NCI-H1436 (cell line): ENCODE measurements at places on chromosomes 12 and 14.

- peak; percentile 91 for DNase-seq
These were observed 24.7 kb upstream of the IRF2BPL start for GRCh38 chr14:77053046-77053841.

DNA sequence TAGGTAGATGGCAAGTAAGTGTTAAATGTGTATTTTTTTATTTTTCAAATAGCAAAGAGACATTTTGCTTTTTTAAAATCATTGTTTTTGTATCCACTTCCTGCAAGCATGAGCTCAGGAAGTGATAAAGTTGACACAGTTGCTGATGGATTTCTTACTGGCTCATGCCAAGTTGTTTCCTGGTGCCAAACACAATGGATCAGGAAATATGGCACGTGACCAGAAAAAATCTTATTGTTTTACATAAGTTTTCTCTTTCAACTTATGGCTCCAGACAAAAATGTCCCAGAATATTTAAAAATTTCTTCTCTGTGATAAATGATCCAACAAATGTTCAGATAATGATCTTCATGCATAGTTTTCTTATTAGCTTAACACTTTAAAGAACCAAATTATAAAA is 1279.1 kb upstream of the FLRT2 start:
- no peak for DNase-seq

DNA sequence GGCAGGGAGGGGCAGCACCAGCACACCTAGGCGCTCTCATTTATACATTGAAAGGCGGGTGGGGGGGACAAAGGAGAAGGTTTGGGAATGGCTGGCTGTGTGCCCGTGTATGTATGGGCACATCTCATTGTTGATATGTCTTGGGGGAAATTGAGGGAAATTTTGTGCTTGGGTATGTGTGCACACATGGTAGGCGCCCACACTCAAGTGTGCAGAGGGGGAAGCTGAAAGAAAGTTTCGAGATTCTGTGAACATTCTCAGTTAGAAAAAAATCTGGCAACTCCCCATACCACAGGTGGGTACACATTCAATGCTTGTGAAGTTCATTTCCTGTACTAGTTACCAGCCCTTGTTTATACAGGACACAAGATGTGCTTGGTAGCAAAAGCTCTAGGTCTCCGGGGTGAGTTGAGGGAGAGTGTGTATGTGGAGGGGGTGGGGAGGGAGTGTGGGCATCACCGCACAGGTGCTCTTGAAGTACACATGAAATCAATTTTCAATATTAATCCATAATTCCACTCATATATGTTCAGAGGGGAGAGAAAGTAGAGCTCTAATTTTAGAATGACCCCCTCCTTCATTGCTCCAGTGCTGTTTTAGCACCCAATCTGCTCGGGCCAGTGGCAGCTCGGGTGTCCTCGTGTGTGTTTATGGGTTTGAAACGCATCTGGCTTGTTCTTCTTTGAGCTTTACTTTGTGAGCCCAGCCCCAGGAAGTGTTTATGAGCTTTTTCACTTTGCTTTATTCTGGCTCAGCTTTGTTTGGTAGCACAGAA is 286.0 kb downstream of the ZFP36L1 start:
- no peak for DNase-seq

DNA sequence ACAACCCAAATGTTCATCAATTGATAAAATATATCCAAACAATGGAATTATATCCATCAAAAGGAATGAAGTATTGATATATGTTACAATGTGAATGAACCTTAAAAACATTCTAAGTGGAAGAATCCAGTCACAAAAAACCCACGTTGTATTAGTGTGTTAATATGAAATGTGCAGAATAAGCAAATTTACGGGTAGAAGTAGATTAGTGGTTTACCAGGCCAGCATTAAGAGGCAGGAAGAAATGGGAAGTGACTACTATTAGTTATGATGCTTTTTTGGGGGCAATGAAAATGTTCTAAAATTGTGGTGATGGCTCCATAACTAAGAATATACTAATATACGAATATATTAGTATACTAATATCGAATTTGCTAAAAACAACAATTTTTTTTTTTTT is 1.5 kb downstream of the COX16 start:
- DNase-seq = no peak

- no peak for DNase-seq
These were observed 32.6 kb downstream of the EGLN3 start for GRCh38 chr14:33918256-33918655.

DNA sequence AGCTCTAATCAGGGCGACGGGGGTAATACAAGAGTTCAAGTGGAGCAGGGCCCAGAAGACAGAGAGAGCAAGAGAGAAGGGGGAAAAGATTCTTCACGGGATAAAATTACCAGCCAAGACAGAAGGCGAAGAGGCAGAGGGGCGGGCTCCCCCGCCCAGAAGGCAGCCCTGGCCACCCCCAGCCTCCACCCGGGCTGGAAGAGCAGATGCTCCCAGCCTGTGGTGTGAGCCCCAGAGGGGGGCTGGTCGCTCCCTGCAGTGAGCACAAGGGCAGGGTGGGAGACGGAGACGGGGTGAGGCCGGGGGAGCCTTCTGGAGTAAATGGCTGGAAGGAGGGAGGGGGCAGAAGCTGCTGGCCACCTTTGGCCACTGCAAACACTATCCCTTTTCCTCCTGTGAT is 1035.6 kb downstream of the VRK1 start:
- no peak for DNase-seq

DNA sequence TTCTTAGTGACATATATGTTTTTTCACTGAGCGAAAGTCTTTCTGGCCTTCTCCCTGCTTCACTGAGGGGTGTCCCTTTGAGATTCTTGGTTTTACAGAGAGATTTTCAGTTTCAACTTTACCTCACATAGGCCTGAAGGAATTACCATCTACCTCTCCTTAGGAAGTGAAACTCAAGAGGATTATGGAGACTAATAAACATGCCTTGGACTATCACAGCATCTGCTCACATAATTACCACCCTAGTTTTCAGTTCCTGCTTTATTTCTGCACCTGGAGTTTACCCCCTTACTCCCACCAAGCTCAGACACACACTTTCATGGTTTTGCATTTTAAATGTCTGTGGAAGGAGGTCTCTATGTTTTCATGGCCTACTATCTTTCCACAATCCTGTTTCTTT is 118.3 kb upstream of the SCAF11 start:
- DNase-seq = no peak

GRCh38 chr14:54490445-54491175 is 1.8 kb upstream of the GMFB start:
- DNase-seq = no peak

DNA sequence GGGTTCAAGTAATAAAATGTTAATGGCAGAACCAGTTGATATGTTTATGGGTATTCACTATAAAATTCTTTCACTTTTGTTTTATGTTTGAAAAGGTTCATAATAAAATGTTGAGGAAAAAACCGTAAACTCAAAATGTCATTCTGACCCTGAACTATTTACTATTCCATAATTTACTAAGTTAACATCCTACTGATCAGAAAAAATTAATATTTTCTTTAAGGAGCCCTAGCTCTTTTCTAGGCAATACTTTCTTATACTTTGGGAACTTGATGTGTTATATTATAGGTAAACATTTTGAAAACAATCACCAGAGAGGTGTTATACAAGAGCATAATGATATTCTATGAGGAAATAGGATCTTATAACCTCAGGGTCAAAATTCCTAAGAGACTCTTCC is 334.6 kb downstream of the ZFP36L1 start:
- DNase-seq = no peak

GRCh38 chr12:43370263-43370662 is 181.7 kb downstream of the ADAMTS20 start:
- no peak for DNase-seq

DNA sequence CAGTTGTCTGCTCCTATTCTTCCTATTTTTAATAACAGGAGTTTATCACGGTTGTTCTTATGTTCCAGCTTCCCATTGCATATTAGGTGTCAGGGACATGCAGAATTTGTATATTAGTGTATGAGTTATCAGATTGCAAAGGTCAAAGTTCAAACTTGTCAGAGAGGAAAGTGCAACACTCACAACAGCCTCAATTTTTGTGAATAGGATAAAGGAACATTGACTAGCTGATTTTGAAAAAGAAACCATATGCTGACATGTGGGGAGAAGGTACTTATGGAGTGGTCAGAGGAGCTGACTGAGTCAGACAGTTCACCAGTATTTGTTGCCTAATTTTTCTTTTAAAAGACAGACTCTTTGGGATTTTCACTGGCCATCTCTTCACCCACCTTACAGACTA is 222.1 kb downstream of the C12orf50 start:
- no peak for DNase-seq

DNA sequence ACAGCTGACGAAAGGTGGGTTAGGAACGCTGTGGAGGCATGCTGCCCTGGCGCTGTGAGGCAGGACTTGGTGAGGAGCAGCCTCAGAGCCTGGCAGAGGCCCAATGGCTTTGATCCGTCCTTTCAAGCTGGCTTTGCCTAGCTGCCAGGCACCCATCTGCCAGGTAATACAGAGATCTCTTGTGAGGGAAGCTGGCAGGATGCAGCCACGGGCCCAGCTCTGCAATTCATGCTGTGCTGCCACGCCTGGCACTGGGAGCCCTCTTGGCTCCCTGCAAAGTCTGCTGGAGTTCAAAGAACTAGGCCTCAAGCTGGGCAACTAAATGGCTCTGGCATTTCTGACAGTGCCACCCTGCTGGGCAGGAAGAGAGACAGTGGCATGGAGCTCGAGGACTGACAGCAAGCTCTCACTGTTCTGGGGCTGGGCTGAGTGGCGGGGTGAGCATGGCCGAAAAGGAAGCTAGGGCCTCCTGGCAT is 18.7 kb downstream of the IQSEC3 start:
- no peak for DNase-seq

DNA sequence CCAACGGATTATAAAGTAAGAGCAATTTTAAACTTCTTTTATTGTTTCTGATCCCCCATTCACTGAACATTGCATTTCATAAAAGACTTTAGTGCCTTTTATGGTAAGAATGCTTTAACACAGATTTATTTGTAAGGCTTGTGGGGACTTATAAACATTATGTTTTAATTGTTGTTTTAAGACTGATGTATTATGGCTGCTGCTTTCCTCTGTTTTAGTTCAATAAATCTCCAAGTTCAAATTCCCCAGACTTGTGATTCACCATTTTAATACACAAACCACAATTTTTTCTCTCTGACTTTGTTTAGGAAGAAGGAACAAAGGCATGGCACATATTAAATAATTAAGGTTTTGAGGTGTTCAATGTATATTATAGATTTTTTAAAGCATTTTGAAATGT is 753.3 kb downstream of the SLC6A15 start:
- DNase-seq = no peak

- DNase-seq = no peak
These were observed 335.6 kb downstream of the SYT1 start for GRCh38 chr12:79200176-79200575.

DNA sequence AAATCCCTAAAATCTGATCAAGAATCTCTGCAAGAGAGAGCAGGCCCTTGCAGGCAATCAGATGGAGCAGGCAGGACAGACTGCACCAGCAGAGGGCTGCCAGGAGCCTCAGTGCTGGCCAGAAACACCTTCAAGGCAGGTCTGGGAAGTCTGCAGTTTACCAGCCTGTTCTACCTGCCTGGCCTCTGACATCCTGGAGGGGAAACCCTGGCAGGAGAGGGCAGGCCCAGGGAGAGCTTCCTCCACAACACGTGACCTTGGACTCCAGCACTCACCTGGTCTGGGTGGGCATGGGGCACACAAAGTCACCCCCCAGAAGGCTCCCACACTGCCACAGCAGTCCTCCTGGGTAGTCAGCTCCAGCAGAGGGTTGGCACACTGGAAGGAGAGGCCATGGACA is 56.0 kb downstream of the ISCA2 start:
- DNase-seq = no peak

GRCh38 chr12:47004634-47005033 is 74.8 kb upstream of the PCED1B start:
- no peak for DNase-seq

- DNase-seq = no peak
These were observed 118.4 kb upstream of the NCOR2 start for GRCh38 chr12:124685689-124686369.

- DNase-seq = no peak
These were observed 304.4 kb upstream of the RTL1 start for GRCh38 chr14:101207897-101208296.

- DNase-seq = no peak
These were observed 38.0 kb downstream of the SLC2A14 start for GRCh38 chr12:7834701-7835100.

- no peak for DNase-seq
These were observed 29.9 kb upstream of the TEX22 start for GRCh38 chr14:105368426-105368825.

- DNase-seq = no peak
These were observed 75.3 kb downstream of the PPP1R12A start for GRCh38 chr12:79859646-79860045.

GRCh38 chr12:19462406-19462805 is 23.1 kb downstream of the AEBP2 start:
- peak; percentile 4 for DNase-seq

DNA sequence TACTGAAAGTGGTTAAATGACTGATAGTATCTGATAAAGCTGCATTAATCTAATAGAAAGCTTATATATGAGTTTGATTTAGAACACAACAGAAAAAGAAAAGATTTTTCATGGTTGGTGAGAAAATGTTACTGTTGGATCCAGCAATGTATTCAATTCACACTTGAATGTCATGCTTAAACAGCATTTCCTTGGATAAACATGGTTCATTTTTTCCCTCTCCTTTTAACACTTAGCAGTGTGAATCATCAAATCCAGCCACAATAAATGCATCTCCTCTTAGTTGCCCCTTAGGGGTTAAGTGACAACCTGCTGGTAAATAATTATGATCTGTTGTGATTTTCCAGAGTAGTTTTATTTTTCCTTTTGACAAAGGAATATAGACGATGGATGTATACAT is 74.9 kb upstream of the GRIP1 start:
- no peak for DNase-seq

GRCh38 chr14:71454513-71455332 is 477.5 kb upstream of the RGS6 start:
- no peak for DNase-seq

DNA sequence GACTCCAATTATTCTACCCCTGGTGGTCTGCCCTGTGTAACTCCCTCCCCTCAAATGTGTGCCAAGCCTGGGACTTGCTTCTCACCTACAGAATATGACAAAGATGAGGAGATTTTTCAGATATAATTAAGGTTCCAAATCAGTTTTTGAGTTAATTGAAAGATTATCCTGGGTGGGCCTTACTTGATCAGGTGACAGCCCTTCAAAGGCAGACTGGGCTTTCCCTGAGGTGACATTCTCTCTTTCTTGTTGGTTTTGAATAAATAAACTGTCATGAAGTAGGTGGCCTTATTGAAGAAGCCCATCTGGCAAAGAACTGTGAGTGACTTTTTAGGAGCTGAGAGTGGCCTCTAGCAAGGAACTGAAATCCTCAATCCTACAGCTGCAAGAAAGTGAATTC is 106.0 kb downstream of the BRMS1L start:
- no peak for DNase-seq

- no peak for DNase-seq
These were observed 11.0 kb downstream of the OR6S1 start for GRCh38 chr14:20630340-20631022.
